Caco-2 (cell line): ENCODE measurements at places on chromosomes 3 and 15.

GRCh38 chr3:195075941-195076875, 194.8 kb downstream of the XXYLT1 start:
- H3K4me1 ChIP-seq = peaks cover 36% of the 10 kb centered on the region
- H3K27ac ChIP-seq = no peak overlapping the region

DNA sequence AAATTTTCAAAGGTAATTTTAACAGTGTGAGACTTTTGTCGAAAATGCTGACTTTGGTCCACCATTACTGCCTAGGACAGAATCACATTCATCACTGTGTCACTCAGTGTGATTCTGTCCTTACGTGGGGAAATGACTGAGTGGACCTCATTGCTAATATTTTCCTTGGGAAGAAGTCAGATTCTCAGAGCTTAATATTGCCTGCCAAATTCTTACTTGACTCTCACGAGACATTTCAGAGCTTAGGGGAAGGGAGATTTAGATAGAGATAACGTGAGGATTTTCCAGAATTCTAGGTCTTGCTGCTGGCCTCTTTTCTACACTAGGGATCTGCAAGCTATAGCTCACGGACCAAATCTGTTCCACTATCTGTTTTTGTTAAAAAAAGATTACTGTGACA, 270.4 kb downstream of the SUCLG2 start:
- no peak for DNase-seq
- H3K36me3 ChIP-seq = no peaks in the 10 kb centered on the region; the same call in 1 of the 2 replicates
- no peak overlapping the region for H3K4me3 ChIP-seq

GRCh38 chr3:159632128-159632527, 356.5 kb upstream of the IL12A start:
- H3K27ac ChIP-seq = peak overlapping the region; percentile 68
- peaks cover 49% of the 10 kb centered on the region for H3K4me1 ChIP-seq
- H3K27me3 ChIP-seq = no peaks in the 10 kb centered on the region
- peak; percentile 87 for DNase-seq

- no peaks in the 10 kb centered on the region for H3K36me3 ChIP-seq
- H3K4me3 ChIP-seq = no peak overlapping the region
- H3K4me1 ChIP-seq = no peaks in the 10 kb centered on the region
- DNase-seq = no peak
- no peak overlapping the region for H3K27ac ChIP-seq
- no peaks in the 10 kb centered on the region for H3K27me3 ChIP-seq
Measured at GRCh38 chr3:108130701-108131474, 40.1 kb upstream of the CD47 start.

- H3K27me3 ChIP-seq = peaks cover 2% of the 10 kb centered on the region; the same call in 1 of the 2 replicates
- no peaks in the 10 kb centered on the region for H3K4me1 ChIP-seq
- no peak overlapping the region for H3K4me3 ChIP-seq
- H3K27ac ChIP-seq = no peak overlapping the region
- DNase-seq = no peak
- no peaks in the 10 kb centered on the region for H3K36me3 ChIP-seq
Measured at GRCh38 chr3:43994657-43995546, 246.8 kb upstream of the TOPAZ1 start.

GRCh38 chr15:52095597-52096262, 16.8 kb downstream of the BCL2L10 start:
- H3K27ac ChIP-seq = no peak overlapping the region
- H3K27me3 ChIP-seq = no peaks in the 10 kb centered on the region
- H3K4me1 ChIP-seq = no peaks in the 10 kb centered on the region
- no peaks in the 10 kb centered on the region for H3K36me3 ChIP-seq
- DNase-seq = no peak

GRCh38 chr15:101169495-101170071, 82.3 kb downstream of the CHSY1 start:
- DNase-seq = no peak
- no peak overlapping the region for H3K4me3 ChIP-seq
- H3K27ac ChIP-seq = no peak overlapping the region
- H3K27me3 ChIP-seq = no peaks in the 10 kb centered on the region

DNA sequence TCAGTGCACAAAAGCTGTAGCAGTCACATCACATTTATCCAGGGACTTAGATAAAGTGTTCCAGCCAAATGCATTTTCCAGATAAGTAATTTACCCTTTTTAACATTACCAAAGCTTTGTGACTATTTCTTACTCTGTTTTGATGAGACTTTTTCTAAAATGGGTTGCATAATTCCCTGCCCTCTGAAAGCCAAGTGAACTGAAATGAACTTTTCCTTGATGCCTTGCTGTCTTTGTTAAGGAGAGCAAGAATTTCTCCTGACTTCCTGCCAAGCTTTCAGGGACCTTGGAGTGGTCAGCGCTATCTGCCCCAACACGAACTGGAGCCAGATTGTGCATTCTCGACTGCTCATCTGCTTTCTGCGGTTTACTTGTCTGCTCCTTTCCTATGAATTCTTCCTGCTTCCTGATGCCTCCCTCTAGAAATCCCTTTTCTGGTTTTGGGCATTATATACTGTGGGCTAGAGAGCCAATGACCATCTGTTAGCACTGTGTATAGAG, 34.8 kb downstream of the EIF4E3 start:
- peaks cover 38% of the 10 kb centered on the region for H3K4me1 ChIP-seq
- no peak overlapping the region for H3K27ac ChIP-seq
- no peak overlapping the region for H3K4me3 ChIP-seq
- H3K27me3 ChIP-seq = no peaks in the 10 kb centered on the region
